ENCODE measurements at places on chromosomes 13 and 19.

GRCh38 chr19:49916839-49917733 lies 11.9 kb upstream of the ATF5 start:
- no peak for DNase-seq

- no peak for DNase-seq
These were observed 22.0 kb downstream of the SIN3B start for GRCh38 chr19:16851031-16851712.

- DNase-seq, result no peak
These were observed 8.8 kb upstream of the GNG7 start for GRCh38 chr19:2711172-2711874.

GRCh38 chr19:32876919-32877285 lies 7.3 kb upstream of the SLC7A9 start:
- DNase-seq, result no peak

Data from activated CD8-positive, alpha-beta memory T cell treated with anti-CD3 and anti-CD28 coated beads, Interleukin-2, amount 10 ng/mL, durations not matched to agents 7 days and 5 days (primary cell).